Suppressor macrophage (primary cell): ENCODE measurements at places on chromosomes 2 and 18.

- DNase-seq = no peak
Observed at GRCh38 chr2:27989149-27989548, 98.6 kb downstream of the BABAM2 start.

DNA sequence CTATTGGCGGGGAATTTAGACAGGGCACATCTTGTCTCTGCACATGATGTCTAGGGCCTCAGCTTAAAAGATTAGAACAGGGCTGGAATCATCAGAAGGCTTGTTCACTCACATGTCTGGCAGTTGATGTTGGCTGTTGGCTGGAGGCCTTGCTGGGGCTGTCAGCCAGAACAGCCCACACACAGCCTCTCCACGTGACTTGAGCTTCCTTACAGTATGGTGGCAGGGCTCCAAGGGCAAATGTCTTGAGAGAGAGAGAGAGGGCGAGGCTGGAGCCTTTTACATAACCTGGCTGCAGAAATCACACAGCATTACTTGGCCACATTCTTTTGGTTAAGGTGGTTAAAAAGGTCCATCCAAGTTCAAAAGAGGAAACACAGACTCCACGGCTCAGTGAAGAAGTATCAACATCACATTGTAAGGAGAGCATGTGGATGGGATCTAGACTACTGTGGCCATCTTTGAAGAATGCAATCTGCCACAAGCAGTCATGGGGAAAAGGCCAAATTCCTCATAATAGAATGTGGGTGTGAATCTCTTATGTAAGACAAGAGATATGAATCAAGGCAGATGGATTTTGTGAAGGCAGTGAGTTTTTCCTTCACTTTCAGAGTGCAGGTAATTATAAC lies 30.4 kb downstream of the SRSF7 start:
- peak; percentile 82 for DNase-seq

GRCh38 chr2:78864205-78864604 lies 161.3 kb upstream of the REG3G start:
- no peak for DNase-seq

- DNase-seq = no peak
Observed at GRCh38 chr2:15527074-15527739, 33.9 kb downstream of the NBAS start.

DNA sequence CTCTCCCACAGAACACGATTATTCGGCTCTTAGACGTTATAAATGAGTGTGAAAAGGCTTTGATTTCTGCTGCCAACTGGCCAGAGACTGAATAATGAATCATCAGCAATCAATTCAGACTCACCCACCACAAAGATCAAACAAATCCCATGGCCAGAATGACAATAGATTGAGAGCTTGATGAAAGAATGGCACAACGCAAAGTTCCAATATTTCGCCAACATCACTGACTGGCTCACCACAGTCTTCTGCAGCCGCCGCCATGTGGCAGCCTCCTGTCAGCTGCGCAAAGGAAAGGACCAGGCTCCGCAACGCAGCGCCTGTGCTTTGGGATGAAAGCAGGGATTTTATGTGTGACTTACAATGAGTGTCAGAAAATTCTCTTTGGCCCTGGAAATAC lies 104.4 kb upstream of the SOX11 start:
- DNase-seq = no peak

DNA sequence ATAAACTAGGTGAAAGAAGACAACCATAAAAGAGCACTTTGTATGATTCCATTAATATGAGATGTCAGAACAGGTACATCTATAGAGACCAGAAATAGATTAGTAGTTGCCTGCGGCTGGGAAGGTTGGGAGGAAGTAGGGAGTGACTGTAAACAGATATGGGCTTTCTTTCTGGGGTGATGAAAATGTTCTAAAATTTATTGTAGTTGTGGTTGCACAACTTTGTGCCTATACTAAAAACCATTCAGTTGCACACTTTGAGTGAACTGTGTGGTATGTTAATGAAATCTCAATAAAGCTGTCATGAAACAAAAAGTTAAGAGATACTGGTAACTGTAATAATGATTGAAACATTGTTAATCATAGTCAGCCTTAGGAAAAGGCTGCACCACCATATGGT lies 152.7 kb upstream of the ALPP start:
- DNase-seq = no peak

DNA sequence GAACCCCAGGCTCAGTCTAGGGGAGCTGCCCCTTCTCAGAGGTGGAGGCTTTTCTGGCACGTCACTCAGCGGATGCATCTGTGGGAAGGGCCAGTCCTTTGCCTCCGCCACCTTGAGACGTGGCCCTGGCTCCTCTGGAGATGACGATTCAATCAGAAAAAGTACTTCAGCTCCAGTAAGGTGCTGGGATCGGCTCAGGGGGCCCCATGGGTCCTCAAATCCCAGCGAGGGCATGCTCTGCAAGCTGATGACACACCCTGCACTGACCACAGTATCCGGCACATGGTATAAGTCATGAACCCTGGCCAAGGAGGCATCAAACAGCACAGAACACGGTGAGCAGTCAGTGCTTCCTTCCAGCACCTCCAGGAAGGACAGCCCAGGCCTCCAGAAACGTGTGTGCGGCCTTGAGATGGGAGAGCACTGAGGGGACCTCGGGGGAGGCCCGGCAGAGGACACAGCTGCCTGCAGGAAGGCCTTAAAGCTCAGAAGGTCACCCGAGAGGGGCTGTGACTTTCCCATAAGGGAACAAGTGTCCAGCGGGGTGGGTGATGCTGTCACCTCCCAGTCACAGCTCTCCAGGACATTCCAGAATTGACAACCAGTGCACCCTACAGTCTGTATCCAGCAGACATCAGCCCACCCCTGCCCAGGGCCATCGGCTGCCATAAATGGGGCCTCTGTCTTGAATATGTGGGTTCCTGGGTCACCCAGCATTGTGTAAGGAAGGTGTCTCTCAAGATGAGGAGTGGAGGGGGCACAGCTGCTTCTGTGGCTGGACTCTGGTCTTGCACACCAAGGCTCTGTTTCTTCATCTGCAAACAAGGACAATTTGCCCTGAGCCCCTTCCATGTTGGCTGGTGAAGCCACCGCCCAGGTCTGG lies 205.8 kb downstream of the NDUFA10 start:
- no peak for DNase-seq

DNA sequence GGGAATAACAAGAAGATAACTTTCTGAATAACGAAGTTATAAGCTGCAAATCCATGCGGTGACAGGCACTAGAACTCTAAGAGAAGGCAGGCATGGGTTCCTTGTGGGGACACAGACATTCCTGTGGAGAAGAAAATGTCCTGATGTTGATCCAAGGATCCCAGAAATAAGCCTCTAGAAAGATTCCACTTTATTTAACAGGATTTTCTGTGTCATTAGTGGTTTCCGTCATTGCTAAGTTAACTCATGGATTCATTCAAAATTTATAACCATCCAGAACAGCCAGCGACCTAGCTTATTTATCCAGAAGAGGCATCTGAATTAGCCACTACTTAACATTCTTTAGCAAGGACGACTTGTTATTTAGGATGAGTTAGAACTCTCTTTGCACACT lies 10.0 kb upstream of the CD302 start:
- DNase-seq = no peak

GRCh38 chr2:239461291-239462190 lies 60.7 kb upstream of the HDAC4 start:
- DNase-seq = no peak

GRCh38 chr2:101962309-101962708 lies 29.5 kb upstream of the IL1R2 start:
- DNase-seq = peak; percentile 21

GRCh38 chr2:219897456-219897855 lies 270.0 kb downstream of the SLC4A3 start:
- no peak for DNase-seq

DNA sequence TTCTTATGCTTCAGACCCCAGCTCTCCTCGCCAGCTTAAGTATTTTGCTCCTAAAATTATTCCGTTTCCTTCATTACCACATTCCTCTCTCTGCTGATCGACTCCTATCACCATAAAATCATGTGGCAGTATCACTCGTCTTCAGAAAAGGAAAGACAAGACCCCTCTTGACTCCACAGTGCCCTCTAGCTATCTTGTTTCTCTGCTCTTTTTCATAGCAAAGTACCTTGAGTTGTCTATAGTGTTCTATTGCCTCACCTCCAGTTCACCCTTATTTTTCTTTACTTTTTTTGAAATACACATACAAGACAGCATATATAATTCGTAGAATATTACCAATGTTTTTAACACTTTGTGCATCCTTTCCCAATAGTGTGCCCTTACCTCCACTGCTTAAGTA lies 273.2 kb upstream of the SIX3 start:
- DNase-seq = peak; percentile 13

- DNase-seq = no peak
Observed at GRCh38 chr2:84902526-84902925, 2.9 kb upstream of the TMSB10 start.

- no peak for DNase-seq
Observed at GRCh38 chr2:19898592-19899329, 3.0 kb downstream of the TTC32 start.

DNA sequence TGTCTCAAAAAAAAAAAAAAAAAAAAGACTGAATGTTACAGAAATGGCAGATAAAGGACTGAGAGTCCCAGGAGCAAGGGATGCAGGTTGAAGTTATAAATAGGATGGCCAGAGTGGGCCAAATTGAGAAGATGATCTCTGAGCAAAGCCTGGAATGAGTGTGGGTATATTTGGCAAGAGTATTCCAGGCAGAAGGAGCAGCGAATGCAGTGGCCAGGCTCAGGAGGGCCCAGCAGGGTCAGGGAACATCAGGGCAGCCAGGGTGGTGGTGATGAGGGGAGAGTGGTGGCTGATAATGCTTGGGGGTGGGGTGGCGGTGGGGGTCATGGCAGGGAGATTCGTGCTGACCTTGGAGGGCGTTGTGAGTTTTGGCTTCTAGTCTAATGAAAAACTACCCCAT lies 141.3 kb upstream of the AGAP1 start:
- DNase-seq = no peak

DNA sequence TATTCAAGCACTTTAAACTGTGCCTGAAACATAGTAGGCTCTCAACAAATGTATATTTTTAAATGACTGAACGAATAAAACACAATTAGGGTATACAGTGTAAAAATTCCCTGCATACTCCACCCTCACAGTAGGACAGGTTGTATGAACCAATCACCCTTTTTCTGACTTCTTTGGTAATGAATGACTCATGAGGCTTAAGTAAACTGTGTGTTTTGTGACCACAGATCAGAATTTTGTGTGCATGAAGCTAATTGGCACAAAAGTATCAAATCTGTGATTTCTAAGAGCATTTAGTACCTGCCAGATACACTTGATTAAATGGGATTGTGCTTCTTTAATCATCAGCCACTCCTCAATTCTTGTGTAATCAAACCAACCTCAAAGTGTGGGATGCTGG lies 109.9 kb upstream of the MAP4K3 start:
- DNase-seq = peak; percentile 7

DNA sequence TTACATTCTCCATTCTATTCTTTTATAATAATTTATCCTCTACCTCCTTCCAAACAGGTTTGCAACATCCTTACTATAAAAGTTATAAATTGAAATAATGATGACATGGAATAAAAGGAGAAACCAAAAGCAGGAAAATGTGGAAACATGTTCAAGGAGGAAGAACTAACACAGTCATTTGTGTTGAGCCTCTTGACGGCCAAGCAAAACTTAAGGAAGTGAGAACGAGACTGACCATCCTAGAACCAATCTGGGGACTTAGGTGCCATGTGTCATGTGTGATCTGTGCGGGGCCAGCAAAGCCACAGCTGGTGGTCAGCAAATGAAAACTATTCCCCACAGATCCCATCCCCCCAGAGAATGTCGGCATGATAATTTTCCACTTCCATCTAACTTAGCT lies 25.6 kb upstream of the FAM124B start:
- DNase-seq = peak; percentile 54

DNA sequence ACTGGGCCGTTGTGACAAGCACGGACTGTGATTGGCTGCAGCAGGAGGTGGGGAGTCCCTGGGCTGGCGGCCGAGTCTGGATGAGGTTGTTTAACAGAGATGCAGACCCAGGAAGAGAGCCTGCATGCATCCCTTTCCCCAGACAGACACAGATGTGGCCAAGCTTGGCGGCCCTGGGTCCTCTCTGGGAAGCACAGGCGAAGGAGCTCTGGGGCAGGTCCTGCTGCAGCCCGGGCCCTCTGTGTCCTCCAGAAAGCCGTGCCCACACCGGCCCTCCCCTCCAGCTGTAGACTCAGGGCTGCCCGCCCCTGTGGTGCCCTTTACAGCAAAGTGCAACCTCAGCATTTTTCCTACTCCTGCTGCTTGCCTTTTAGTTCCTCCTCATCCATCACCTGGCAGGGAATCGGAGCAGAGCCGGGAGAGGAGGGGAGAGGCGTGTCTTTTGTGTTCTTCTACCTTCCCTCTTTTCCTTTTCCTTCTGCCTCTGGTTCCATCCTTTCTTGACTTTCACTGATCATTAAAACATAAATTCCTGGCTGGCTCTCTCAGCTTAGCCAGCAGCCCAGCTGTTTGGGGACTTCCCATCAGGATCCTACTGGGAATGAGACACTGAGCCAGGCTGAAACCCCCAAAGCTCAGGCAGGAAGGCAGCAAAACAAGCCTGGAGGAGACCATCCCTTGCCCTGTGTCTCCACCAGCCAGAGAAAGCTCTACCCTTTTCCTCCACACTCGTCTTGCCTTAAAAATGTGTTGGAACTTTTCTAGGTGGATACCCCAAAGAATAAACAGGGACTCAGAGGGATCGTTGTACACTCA lies 75.0 kb downstream of the CTIF start:
- no peak for DNase-seq

DNA sequence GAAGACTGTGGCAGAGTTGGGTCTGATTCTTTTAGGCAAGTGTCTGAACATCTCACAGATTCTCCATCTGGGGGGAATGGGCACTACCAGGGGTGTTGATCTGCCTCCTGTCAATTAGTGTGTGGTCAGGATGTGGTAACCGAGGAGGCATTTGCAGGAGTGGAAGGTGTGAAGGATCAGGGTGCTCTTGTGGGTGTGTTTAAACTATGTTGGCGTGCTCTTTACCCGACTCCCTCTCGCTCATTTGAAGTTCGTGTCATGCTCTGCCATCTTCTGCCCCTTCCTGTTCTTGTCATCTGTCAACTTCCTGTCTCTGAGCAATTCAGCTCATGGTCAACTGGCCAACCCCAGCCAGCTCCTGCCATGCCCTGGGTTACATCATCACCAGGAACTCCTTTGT lies 107.9 kb downstream of the RTN4 start:
- no peak for DNase-seq

- DNase-seq = no peak
Observed at GRCh38 chr2:145028101-145028920, 508.4 kb upstream of the ZEB2 start.

DNA sequence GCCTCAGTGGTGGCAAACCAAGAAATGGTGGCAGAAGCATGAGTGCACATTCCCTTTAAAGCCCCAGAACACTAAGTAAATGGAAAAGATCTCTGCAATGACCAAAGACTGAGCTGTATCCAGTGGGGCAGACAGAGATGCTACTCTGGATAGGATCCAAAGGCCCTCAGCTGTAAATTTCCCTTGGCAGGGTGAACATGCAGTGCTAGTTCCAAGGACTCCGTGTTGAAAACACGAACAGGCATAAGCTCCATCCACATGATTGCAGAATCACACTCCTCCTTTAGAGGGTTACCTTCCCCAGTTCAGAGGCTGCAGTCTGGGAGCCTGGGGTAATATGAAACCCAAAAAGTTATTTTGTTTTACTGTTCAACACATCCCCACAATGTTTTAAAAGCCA lies 98.6 kb upstream of the KLF7 start:
- no peak for DNase-seq

GRCh38 chr18:13288509-13289133 lies 70.1 kb downstream of the LDLRAD4 start:
- no peak for DNase-seq

GRCh38 chr2:169012812-169013627 lies 18.1 kb downstream of the ABCB11 start:
- no peak for DNase-seq
